ENCODE measurements at places on chromosomes 13 and 19.

GRCh38 chr13:107493266-107493665 is 722.1 kb downstream of the LIG4 start:
- DNase-seq: no peak

GRCh38 chr19:35789978-35790944 is 14.9 kb downstream of the ARHGAP33 start:
- DNase-seq: no peak

DNA sequence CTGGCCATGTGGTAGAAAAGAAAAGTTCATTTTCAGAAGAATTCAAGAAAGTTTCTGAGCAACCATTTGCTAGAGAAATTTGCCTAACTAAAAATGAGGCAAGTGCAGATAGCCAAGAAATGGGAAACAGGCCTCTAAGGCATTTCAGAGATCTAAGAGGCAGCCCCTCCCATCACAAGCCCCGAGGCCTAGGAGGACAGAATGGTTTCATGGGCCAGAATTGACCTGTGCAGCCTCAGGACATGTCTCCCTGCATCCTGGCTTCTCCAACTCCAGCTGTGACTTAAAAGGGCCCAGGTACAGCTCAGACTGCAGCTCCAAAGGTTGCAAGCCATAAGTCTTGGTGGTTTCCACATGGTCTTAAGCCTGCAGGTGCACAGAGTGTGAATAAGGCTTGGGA is 3.3 kb upstream of the ZNF546 start:
- no peak for DNase-seq

- no peak for DNase-seq
Observed at GRCh38 chr13:31014456-31014855, 82.0 kb downstream of the TEX26 start.

DNA sequence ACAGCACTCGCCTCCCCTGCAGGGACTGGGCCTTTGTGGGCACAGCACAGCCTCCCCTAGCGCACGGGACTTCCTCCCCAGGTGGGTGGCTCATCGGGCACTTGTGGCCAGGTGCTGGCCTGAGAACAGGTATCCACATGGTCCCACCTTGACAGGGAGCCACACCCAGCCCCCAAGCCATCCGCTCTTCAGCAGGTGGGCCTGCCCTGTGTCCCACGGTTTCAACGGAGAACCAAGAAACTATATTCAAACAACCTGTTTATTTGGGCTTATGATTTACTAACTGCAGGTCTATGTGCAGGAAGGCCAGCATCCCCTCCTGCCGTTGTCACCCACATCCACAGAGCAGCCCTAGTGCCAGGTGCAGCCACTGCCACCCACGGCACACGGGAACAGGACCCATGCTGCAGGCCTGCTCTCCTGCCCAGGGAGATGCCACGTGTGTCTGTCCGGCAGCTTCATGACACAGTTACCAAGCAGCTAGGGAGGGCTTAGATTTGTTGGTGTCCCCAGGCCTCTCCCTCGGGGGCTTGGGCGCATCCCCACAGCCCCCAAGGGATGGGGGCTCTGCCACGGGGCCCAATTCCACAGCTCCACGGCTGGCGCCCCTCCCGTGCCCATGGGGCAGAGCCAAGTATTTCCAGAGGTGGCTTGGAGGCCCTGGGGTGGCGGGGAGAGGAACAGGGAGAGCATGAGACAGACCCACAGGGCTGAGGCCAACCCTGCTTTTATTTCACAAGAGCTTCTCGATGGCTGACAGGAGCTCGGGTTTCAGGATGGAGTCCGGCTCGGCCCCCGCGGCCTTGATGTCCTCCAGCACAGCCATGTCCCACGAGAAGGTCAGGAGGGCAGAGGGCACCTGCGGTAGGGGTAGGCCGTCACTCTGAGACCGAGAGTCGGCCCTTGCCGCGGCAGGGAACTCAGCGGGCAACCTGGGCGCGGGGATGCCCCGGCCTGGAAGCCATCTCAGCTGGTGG is 12.5 kb downstream of the UBXN6 start:
- no peak for DNase-seq

DNA sequence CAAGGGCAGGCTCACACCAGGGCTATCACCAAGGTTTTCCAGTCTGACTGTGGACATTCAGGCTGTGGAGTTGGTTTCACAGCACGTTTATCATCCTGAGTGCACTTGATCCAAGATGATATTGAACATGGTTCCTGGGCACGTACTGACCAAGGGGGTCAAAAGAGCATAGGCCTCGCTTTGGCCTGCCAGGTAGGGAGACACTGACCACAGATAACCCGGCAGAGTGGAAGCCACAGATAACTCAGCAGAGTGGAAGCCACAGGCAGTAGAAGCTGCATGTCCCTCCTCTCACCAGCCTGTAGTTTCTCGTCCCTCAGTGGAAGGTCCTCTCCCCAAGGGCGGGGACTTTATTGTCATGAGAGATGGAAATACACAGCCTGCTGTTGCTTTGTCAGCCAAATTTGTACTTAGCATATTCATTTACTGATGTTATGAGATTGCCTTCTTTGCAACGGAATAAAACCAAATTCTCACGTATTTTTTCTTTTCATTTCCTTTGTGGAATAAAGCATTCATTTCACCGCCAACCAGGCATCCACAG is 8.8 kb upstream of the KRTDAP start:
- no peak for DNase-seq

DNA sequence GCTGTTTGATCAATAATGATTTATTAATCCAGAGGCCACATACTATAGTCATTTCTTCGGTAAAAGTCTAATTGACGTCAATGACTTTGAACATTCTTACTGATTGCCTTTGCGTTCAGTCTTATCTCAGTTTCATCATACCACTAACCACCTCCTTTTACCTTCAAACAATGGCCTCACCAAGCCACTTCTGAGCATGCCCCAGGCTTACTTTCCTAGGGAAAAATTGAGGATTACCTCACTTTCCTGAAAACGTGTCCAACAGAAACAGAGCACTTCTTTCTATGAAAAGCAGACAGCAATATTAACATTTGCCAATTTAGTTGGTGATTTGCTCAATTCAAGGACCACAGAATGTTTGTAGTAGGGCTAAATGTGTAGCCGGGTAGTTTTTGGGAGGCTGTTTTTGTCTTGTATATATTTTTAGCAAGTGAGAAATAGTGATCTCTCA is 157.6 kb downstream of the KLF5 start:
- DNase-seq: no peak

DNA sequence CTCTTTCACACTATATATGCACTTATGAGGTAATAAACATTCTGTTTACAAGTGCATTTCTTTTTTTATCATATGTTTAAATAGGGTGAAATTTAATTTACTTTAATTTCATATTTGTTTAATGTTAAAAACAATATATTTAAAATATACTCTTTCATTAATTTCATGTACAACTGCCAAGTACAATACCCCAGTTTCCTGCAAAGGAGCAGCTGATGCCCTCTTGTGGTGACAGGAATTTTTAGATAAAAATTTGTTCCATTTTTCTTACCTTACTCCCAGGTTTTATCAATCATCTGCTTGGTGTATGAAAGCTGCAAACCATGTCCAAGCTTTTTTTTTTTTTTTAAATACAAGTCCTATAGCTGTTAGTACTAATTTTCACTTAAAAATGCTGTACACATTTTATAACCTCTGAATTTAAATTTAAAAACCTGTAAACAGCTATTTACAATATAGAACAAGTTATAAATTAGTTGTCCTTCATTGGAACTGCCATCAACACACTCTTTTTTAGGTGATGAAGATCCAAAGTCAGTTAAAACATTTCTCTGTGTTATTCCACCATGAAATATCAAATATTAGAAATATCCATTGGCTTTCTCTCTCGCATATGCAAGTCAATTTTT is 4.9 kb downstream of the PCDH20 start:
- no peak for DNase-seq

DNA sequence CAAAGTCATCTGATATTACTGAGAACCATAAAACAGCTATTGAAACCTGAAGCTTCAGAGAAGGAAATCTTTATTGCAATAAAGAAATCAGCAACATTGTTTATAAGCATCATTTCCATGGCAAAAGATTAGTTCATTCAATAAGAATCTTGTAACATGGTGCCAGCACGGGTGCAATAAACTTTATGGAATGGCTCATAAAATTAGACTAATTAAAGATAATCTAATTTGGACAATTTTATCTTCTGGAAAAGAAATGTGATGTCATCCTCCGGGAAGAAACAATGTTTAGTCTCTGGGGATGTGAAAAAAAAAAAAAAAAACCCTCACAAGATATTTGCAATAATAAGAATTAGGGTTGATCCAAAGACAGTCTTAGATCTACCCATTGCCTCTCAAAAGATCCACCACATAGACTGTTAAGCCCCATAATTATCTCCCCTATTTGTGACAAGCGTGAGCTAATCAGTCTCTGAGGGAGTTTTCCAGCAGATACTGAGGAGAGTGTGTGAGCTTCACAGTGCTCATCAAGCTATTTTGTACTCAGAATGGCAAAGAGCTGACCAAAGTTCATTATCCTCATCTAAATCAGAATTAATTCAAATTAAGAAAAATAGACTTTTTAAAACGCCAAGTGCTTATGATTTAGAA is 297.0 kb upstream of the EDNRB start:
- DNase-seq: no peak

- no peak for DNase-seq
Observed at GRCh38 chr13:98143601-98144026, 720 bp downstream of the FARP1 start.

DNA sequence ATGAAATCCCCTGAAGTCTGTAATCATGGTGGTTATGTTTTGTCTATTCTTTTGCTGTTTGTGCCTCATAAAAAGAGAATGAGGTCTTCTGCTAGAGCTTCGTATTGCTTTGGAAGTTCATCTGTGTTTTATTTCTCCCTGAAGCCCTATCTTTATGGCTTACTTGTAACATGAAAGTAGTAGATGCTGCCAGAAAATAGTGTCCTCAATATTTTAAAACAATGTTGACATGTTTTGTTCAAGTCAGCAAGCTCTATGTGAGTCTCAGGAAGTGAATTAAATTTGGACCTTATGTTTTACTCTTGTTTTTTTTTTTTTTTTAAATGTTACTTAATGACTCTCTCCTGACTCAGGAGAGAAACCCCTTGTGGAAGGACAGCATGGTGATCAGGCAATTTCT is 130.5 kb downstream of the B3GLCT start:
- DNase-seq: no peak

- DNase-seq: peak; percentile 40
Observed at GRCh38 chr13:43573361-43573740, 213.4 kb downstream of the ENOX1 start.

- DNase-seq: no peak
Observed at GRCh38 chr19:2289714-2290435, 7.9 kb upstream of the PEAK3 start.

DNA sequence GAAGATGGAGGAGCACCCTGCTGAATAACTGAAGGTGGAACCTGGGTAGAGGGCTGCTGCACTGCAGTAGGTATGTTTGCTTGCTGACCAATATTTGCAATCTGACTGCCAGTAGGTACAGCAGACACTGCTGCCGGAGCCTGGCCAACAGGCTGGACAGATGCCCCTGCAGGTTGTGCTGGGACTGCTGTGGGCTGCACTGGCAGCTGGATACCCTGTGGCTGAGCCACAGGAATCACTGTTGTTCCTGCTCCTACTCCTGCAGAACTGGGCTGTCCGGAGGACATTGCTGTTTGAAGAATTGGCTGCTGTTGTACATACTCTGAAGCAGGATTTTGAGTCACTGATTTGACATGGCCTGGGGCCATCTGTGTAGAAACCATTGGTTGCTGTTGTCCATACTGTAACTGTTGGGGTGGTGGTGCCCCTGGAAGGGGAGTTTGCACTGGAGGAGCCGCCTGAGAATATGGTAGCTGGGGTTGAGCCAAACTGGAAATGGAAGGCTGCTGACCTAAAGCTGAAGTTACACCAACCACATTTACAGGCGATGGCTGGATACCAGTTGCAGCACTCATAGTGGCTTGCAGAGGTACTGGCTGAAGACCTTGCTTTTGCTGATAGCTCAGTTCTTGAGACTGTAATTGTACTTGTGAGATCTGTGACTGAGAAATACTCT is 2.2 kb downstream of the TSC22D1 start:
- no peak for DNase-seq

GRCh38 chr13:38328699-38329098 is 21.0 kb upstream of the UFM1 start:
- DNase-seq: no peak

DNA sequence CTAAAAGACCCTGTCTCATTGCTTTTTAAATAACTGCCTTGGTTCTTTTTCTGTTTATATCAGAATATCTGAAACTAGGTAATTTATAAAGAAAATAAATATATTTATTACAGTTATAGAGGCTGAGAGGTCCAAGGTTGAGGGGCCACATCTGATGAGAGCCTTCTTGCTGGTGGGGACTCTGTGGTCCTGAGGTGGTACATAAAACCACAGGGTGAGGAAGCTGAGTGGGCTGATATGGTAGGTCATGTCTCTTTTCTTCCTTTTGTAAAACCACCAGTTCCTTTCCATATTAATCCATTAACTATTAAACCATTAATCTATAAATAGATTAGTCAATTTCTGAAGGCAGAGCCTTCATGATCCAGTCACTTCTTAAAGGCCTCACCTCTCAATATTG is 109.5 kb upstream of the SPRY2 start:
- DNase-seq: no peak

- DNase-seq: no peak
Observed at GRCh38 chr13:30744681-30745077, 9.3 kb downstream of the ALOX5AP start.

- DNase-seq: no peak
Observed at GRCh38 chr13:28052945-28053344, 47.4 kb downstream of the FLT3 start.

GRCh38 chr13:30382836-30383525 is 39.3 kb upstream of the UBE2L5 start:
- no peak for DNase-seq

DNA sequence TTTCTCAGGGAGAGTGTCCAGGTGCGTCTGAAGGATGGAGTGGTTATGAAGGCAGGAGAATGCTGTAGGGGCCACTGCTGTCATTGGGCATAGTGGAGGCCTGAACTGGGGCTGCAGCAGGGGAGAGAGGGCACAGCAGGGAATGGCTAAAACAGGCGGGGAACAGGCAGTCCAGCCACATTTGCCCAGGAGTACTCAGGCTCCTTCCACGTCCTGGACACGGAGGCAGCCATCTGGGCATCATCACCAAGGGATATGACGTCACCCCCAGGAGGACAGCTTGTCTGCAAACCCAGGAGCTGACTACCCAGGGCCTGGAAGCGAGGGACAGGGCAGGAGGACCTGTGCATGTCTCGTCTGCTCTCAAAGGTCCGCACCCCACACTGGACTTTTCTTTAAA is 22.2 kb downstream of the VSTM2B start:
- no peak for DNase-seq

DNA sequence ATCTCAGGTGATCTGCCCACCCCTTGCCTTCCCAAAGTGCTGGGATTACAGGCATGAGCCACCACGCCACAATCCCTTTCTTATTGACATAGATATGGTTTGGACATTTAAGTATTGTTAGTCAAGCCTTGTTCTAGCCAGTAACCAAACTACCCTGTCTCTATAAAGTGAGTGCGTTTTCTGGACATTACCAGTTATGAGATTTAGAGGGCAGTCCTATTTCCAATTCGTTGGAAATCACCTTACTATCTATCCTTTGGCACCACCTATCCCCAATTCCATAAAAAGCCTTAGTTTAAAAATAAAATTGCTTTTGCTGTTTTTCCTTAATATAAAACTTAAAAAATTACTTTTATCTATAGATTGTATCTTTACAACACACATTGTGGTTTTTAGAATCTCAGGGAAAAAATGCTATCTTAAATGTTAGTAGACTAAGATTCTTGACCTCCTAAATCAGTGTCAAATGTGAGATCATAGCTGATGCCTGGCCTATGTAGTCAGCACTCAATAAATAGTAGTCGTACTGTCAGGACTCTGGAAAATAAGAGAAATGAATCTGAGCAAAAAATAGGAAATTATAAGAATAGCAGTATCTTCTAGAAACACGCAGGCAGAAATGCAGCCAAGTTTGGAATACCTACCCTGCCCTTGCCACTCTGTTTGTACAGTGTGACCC is 57.0 kb downstream of the NUFIP1 start:
- no peak for DNase-seq
